ENCODE measurements at places on chromosomes 6 and 20.

GRCh38 chr20:23205611-23206041 lies 119.5 kb upstream of the CD93 start:
- no peak for DNase-seq

- DNase-seq: no peak
These were observed 113.8 kb downstream of the AIG1 start for GRCh38 chr6:143174516-143174915.

DNA sequence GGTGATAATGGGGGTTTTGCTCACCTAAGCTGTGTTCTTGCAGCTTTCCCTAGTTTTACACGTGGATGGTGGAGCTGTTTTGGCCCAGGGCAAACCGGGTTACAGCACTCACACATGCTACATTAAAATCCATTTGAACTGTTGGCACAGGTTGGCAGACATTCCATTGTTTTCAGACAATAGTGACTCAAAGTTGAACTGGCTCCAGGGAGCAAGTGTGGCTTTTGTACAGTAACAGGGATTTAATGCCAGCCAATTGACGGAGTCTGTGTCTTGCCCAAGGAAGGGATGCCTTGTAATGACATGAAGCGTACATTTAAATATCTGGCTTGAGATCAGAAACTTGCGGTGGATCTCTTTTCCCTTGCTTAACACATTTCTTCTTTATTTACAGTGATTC lies 183.1 kb downstream of the DTNBP1 start:
- no peak for DNase-seq

- no peak for DNase-seq
These were observed 125.3 kb downstream of the ATXN1 start for GRCh38 chr6:16635810-16636602.

DNA sequence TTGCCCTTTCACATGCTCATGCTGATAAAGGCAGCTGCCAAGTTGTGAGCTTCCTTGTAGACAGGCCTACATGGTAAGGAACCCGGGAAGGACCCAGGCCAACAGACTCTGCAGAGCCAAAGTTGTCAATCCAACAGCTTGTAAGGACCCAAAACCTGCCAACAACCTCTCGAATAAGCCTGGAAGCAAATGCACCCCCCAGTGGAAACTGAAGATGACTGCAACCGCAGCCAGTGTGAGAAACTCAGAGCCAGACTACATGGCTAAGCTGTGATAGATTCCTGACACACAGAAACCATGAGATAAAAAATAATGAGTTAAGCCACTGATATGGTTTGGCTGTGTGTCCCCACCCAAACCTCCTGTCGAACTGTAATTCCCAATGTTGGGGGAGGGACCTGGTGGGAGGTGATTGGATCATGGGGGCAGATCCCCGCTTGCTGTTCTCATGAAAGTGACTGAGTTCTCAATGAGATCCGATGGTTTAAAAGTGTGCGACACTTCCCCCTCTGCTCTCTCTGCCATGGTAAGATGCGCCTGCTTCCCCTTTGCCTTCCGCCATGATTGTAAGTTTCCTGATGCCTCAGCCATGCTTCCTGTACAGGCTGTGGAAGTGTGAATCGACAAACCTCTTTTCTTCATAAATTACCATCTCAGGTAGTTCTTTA lies 18.8 kb upstream of the CLPSL2 start:
- DNase-seq: no peak

DNA sequence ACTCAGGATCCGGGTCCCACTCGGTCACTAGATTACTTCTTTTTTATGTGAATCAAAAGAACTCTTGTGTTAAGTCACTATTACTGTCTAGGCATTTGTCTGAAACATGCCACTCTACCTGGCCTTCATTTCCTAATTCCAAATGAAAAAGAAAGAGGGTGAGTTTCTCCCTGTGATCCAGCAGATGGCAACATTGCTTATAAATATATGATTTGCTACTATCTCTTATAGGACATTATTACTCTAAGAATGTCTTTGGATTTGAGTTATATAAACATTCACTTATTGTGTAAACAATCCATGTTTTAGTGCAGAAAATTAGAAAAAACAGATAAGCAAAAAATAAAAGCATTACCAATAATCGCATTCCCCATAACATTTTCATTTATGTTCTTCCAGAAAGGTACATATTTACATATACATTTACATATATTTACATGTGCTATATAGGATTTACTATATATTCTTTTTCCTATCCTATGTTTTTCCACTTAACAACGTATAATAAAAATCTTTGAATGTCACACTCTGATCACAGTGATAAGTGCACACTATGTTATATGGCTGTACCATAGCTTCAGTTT lies 66.9 kb downstream of the FAXC start:
- no peak for DNase-seq

GRCh38 chr20:62025832-62026563 lies 39.7 kb downstream of the TAF4 start:
- peak; percentile 20 for DNase-seq

DNA sequence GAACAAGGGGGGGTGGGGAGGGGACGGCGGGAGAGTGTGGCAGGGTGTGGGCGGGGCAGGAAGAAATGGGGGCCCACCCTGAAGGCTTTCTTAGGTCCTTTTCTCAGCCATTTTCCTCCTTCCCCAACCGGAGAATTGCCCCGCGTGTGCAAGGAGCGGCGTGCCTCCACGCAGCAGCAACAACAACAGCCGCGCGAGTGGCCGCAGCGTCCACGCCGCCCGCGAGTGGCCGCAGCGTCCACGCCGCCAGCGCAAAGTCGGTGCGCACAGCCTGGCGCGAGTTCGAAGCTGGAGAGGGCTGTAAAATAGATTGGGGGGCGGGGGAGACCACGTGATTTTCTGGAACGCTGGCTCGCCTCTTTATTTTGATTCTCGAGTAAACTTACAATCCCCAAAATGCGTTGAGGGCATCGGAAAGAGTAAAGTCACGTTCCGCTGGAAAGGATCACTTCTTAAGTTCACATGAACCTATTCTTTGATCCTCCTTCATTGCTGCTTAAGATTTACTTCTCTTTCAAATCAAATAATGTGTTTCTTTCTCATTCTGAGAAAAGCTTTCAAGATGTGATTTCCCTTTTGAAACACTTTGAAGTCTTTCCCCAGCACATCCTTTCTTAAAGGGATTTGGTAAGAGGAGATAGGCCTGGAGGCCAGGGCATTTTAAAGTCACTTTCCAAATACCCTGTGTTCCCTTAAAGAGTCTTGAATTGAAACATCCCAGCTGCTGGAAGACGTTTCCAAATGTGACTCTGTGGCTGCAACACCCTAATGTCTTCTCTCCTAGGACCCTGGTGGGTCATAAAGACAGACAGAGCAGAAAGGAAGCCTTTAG lies 66.7 kb upstream of the ZNF217 start:
- no peak for DNase-seq
